ENCODE measurements at places on chromosomes 2 and 18.
A peak's percentile ranks its signal among the peaks of the same experiment; 100 is the strongest.

GRCh38 chr2:85838641-85839040, 50.1 kb downstream of the ST3GAL5 start:
- no peak for DNase-seq

DNA sequence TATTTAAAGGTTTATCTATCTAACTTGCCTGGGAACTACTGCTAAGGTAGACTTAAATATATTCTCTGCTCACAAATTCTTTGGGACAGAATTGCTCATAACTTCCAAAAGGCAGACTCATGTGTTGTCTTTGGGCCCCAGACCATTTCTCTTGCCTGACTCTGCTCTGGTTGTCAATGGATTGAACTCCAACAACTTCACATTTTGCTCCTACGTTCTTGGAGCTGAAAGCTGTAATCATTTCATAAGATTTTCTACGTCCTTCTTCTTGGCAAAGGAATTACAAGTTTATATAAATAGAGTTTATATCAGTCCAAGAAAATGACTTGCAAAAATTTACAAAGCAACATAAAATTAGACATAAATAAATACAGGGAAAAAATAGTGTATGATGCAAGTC, 32.9 kb upstream of the PPM1B start:
- DNase-seq: no peak

DNA sequence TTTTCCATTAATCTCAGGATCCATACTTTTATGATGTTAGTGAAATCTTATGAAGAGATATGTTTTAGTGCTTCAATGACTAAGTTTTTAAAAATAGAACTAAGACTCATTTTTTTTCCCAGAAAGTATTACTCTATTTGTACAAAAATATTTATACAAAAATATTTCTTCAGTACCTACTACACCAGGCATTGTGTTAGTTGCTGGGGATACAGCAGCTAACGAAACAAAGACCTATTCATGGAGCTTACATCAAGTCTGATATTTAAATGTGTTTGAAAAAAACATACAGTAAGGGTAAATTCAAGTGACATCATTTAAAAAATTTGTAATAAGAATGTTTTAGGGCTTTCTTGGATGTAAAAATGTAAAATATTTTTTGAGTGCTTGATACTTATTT, 11.6 kb downstream of the VAPA start:
- no peak for DNase-seq

DNA sequence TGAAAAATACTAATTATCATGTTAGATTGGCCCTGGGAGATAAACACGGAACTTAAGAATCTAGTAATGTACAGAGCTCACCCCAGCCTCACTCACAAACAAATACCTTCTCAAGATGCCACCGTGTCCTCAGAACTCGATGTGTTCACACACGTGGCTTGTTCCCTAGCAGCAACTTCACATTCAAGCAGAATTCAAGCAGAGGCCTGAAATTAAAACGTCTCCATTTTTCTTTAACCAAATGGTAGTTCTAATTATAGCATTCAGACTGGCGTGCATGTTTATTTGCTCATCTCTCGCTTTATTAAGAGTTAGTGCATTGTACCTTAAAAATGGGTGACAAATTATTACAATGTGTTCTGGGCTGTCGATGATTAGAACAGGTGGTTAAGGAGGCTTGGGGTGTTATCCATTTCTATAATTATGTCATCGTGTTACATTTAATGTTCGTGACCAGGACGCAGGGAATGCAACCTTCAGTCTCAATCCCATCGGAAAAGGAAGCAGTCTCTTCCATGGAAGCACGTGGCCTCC, 57.3 kb upstream of the SLC66A3 start:
- DNase-seq: no peak

DNA sequence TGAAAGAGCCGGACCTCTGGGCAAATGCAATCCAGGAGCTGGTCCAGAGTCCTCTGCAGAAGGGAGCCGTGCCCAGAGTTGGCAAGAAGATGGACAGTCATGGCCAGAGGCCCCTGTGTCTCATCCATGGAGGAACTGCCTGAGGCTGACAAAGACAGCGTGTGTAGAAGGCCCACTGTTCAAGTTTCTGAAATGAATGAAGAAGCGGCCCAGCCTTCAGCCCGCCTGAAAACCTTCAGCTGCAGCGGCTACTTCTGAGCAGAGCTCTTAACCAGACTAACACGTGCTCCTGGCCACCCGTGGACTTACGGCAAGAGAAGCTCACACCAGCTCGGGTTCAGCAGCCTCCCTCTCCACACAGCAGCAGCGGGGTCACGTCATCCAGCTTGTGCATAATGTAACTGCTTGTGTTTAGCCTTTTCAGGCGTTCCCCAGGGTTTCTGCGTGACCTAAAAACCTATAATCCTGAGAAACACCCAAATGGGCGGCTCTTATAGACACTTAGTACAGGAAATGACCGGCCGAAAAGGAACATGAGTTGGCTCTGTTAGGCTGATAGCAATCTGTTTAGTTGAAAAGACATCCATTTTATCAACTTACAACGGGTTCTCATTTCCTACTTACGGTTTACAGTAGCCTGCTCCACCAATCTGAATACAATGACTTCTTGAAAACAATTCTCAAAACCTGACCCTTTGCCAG, at the start of gene FAM124B:
TSS of gene FAM124B (minus strand) at position 467 of the 702 bp plus-strand sequence. CDS start at position 128, 339 bp downstream.
- peak; percentile 76 for DNase-seq

GRCh38 chr2:113992090-113992489, 102.2 kb downstream of the ACTR3 start:
- DNase-seq: no peak

- DNase-seq: no peak
Measured at GRCh38 chr2:67456428-67456827, 59.3 kb downstream of the ETAA1 start.

GRCh38 chr2:172103471-172104272, 972 bp upstream of the DLX2 start:
- DNase-seq: peak; percentile 84

- DNase-seq: no peak
Measured at GRCh38 chr2:30161929-30162706, 15.3 kb downstream of the YPEL5 start.

DNA sequence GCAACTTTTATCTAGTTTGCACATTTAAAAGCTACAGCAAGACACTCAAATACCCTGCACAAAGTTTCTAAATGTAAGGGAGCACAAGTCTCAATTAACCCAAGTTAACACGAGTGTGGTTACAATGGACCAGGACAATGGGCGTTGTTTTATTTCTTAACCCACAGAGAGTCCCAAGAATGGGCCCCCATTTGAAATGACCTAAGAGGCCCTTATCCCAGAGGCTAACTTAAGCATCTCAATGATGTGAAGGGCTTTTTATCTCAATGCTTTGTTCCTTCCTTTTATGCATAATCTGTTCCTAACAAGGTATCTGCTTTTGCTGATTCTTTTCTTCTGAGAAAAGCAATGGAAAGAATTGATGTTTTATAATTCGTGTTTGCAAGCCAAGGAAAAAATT, 151.5 kb upstream of the SALL3 start:
- DNase-seq: no peak

DNA sequence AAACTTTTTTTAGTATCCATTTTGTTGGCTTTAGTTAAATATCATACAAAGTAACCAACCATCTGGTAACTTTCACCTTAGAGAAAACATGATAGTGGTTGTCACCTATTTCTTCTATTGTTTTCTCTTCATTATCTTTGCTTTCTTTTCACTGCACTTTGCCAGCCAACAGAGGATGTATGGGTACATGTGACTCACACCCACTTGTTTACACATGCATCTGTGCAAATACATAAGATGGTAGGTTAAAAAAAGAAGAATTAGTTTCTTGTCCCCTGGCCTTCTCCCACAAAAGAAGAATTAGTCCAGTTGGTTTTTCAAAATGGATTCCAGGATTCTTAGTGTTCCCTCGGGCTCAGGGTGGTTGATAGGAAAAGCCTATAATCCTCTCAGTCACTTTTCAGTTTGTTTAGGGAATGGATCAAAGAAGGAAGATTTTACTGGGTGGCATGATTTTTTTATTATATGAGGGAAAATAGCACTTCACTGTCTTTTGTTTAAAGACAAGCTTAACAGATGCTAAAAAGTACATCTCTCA, 46.6 kb downstream of the CDK15 start:
- no peak for DNase-seq

DNA sequence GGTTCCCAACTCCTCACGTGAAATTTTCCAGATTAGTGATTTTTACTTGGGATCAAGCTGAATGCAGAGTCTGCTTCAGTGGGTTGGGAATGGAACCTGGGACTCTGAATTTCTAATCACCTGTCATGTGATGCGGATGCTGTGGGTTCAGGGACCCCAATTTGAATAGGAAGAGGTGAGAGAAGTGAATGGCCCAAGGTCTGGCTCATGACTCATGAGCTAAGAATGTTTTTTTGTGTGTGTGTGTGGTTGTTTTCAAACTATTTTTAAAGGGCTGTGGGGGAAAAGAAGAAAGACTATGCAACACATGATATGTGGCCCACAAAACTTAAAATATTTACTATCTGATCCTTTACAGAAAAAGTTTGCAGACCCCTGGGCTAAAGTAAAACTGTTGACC, 108.5 kb upstream of the CYRIA start:
- DNase-seq: no peak

DNA sequence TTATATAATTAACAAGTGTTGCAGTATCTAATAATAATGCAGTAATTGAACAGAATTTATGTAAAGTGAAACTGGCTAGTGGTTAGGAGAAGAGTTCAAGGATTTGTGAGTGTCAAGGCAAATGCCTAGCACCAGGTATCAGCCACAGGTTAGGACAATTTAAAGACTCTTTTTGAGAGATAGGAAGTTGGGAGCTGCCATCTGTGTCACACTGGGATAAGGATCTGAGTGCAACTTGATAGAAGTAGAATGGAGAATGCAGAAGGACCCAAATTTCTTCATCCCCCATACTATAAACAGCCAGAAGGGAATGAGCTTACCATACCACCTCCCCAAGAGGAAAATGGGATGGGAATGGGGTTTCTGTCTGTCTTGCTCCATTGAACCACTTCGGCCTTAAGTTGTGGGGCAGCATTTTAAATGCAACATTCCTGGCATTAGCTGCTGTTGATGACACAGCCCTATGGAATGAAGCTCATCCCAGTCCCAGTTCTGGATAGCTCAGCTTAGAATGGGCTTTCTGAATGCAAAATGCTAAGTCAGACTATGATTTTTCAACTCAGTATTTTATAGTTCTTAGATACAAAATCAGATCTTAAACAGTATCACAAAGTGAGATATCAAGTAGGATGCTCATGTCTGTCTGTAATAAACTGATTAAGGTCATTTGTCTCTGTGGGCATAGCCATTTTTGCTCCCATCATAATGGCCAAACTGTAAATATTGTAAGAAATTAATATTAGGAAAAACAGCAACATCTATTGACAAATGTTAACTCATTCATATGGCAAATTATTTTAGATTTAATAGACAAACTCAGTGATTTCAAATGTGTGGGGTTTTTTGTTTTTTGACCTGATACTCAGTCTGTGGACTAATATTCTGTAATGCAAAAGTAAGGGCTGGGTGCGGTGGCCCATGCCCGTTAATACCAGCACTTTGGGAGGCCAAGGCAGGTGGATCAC, 44.0 kb downstream of the GPR155 start:
- DNase-seq: no peak

GRCh38 chr2:231640641-231641111, 48.0 kb downstream of the TEX44 start:
- DNase-seq: peak; percentile 76

DNA sequence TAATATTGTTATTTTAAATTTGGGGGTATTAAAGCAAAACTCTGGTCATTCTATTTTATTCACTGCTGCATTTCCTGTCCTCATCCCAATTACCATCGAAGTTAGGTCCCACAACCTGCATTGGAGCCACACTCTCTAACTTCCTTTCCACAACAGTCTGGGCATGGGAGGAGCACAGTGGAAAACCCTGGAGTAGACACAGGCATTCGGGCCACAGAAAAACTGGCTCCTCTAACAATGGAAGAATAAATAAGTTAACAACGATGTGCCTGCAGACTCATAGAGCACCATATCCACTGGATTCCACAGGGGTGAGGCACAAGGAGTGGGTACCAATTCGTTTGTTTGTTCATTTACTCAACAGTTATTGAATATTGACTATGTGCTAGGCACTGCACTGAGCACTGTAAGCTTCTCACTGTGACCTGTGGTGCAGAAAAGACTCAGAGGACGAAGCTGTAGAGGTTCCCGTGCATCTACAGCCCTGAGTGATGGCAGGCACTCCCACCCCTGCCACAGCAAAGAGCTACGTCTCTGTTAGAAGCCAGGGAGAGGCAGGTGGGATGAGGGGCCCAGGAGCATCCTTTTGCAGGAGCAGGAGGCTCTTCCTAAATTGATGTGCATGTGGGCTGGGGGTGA, 154.2 kb upstream of the PGAP1 start:
- no peak for DNase-seq

DNA sequence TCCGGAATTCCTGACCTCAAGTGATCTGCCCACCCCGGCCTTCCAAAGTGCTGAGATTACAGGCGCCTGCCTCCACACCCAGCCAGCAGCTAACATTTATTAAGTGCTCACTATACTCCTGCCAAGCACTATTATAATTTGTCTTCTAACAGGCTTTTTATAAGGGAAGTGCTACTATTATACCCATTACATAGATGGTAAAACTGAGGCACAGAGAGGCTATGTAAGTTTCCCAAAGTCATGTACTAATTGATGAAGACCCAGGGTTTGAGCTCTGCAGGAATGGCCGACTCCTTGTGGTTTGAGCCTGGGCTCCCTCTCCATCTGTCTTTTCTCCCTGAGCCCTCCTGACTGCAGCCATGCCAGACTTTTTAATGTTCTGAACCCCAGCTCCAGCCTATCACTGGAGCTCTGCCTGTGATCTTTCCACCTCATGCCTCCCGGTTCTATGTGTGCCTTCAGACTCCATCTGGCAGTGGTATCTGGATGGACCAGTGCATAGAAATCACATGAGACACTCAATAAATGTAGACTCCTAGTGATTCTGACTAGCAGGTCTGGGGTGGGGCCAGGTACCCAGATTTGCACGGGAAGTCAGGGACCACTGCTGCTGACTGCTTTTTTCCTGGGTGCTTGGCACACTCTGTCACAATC, 197.1 kb downstream of the NEDD4L start:
- DNase-seq: no peak

GRCh38 chr2:88692187-88692586, 714 bp downstream of the RPIA start:
- DNase-seq: peak; percentile 29
